ENCODE measurements at places on chromosomes 11 and 22. TPM values are rescaled to one million over a fixed set of nuclear protein-coding genes. Genes with fewer than 3 reads are reported as not detected.

DNA sequence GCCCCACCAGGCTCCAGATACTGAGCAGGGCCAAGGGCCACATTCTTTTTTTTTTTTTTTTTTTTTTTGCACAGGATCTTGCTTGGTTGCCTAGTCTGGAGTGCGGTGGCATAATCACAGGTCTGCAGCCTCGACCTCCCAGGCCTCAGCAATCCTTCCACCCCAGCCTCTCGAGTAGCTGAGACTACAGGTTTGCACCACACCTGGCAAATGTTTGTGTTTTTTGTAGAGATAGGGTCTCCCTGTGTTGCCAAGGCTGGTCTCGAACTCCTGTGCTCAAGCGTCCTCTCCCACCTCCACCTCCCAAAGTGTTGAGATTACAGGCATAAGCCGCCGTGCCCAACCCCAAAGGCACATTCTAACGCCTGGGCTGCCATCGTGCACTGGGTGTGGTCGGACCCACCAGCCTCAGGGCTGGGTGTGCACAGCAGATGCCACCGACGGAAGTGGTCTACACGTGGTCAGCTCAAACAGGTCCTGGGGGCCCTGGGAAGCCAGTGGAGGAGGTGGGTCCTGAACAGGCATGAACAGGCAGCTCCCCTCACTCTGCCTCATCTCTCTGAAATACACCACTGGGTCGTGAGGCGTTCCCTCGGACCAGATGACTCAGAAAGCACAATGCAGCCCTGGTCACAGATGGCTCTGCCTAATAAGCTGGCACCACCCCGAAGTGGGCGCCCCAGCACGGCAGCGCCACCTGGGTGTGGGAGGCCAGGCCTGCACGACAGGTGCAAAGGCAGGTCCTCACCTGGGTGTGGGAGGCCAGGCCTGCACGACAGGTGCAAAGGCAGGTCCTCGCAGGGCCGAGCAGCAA is 5.1 kb upstream of the B4GALNT4 start:
- DNase-seq: no peak

- DNase-seq: no peak
Measured at GRCh38 chr11:133907841-133908241, 48.9 kb downstream of the IGSF9B start.

DNA sequence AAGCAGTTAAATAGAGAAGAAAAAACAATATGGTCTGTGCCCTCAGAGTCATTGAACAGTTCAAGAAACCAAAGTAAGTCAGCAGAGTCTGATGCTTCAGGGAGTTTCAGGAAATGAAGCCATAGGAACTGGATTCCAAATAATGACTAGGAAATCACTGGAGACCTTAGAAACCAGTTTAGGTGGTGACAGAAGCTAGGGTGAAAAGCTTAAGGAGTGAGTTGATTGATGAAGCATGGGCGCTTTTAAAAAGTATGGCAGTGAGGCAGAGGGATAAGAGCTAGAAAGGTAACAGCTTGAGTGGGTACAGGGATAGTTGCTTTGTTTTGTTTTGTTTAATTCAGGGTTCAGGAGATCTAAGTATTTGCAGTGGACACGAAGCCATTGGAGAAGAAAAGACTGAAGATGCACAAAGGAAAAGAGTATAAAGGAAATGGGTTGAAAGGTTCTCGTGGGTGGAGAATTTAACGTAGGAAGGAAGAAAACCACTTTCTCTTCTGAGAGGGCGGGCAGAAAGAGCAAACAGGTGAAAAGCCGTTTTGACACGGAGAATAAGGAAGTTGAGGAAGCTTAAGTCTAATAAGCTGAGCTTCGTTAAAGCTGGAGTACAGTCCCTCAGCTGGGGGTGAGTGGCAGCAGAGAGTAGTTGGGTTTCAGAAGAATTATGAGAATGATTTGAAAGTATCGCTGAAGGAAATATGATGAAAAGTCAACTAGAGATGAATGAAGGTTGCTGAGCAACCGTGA is 14.8 kb downstream of the SGSM3 start:
- no peak for DNase-seq

- no peak for DNase-seq
Measured at GRCh38 chr11:41309716-41310115, 149.7 kb downstream of the LRRC4C start.

DNA sequence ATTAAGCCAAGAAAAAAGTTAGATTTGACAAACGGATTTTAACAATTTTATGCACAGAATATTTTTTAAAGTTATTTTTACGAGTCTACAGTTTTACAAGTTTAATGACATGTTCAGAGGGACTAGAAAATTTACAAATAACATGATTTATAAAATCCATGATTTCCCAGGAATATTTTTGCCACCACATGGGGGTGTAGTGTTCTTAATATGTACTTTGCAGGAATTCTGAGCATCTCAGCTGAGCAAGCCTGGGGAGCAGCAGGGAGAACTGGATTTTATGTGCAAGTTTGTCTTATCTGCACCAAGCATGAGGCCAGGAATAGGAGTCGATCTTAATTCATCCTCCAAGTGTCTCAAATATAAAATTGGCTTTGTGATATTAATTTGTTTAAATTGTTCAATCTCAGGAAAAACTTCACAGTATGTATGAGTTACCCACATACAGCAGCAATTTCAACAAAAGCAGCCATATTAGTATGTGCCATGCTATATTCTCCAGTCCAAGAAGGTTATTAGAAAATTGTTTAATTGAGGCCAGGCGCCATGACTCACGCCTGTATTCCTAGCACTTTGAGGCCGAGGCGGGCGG is 826.3 kb downstream of the DLG2 start:
- DNase-seq: peak; percentile 36

GRCh38 chr11:82675838-82676237 is 57.8 kb downstream of the FAM181B start:
- no peak for DNase-seq

Gene NTM
- 17.8 TPM for total RNA-seq

Gene AGBL2
- total RNA-seq: 0.56 TPM

All from IMR-90 (cell line).